ENCODE measurements at places on chromosomes 2 and 18.

GRCh38 chr18:58334061-58334460 is 290.0 kb downstream of the NEDD4L start:
- DNase-seq = no peak

GRCh38 chr2:25323042-25323514 is 18.6 kb downstream of the DNMT3A start:
- no peak for DNase-seq

GRCh38 chr18:49393011-49393410 is 67.4 kb downstream of the DYM start:
- no peak for DNase-seq

- DNase-seq = no peak
Observed at GRCh38 chr2:46340740-46341420, 43.7 kb downstream of the EPAS1 start.

- no peak for DNase-seq
Observed at GRCh38 chr2:240296104-240296406, 139.4 kb upstream of the GPC1 start.

DNA sequence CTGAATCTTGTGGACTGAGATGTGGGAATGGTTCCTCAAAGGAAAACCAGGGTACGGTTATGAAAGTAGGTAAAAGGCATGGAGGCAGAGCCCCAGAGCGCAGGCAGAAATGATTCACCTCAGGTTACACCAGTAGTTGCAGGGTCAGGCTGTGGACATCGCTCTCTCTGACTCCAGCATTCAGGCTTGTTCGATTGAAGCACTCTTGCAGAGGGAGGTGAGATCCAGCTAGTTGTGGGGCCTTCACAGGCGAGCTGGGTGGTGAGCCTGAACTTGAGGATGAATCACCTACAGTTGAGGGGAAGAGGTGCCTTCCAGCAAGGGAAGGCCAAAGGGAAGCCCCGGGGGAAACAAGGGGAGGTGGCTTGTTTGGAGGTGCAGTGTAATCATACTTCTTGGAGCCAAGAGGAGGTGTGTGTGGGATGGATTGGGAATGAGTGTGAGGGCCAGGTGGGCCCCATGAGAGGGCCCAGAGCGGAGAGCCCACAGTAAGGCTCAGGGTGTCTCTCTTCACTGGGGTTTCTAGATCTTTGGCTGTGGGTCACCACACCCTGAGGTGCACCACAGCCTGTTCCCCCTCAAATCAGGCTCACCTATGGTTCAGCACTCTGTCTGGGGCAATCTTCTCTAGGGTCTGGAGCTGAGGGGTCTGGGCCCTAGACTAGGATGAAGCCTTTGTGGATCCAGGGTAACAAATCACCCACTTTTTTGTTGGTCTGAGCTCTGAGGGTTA is 48.5 kb upstream of the MCFD2 start:
- DNase-seq = no peak

DNA sequence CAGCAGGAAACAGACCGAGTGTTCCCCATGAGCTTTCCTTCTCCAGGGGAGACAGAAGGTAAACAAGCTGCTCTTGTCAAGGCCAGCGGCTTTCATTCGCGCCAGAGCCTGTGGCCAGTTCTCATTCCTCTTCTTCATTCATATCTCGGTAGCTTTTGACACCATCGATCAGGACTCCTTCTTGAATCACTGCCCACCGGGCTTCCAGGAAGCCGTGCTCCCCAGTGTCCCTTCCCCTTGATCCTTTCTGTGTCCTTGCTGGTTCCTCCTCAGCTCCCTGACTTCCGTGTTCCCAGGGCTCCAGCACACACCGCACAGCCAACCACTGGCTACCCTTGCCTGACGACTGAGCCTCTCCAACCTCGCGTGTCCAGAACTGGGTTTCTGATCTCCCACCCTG is 14.1 kb downstream of the SLC66A3 start:
- no peak for DNase-seq

Measured in RCC 7860 (cell line).